Keratinocyte (primary cell): ENCODE measurements at places on chromosomes 11 and 22.

- no peak for DNase-seq
Measured at GRCh38 chr11:96412761-96413381, 23.1 kb downstream of the JRKL start.

- DNase-seq = no peak
Measured at GRCh38 chr11:121486054-121486453, 33.3 kb upstream of the SORL1-AS1 start.

DNA sequence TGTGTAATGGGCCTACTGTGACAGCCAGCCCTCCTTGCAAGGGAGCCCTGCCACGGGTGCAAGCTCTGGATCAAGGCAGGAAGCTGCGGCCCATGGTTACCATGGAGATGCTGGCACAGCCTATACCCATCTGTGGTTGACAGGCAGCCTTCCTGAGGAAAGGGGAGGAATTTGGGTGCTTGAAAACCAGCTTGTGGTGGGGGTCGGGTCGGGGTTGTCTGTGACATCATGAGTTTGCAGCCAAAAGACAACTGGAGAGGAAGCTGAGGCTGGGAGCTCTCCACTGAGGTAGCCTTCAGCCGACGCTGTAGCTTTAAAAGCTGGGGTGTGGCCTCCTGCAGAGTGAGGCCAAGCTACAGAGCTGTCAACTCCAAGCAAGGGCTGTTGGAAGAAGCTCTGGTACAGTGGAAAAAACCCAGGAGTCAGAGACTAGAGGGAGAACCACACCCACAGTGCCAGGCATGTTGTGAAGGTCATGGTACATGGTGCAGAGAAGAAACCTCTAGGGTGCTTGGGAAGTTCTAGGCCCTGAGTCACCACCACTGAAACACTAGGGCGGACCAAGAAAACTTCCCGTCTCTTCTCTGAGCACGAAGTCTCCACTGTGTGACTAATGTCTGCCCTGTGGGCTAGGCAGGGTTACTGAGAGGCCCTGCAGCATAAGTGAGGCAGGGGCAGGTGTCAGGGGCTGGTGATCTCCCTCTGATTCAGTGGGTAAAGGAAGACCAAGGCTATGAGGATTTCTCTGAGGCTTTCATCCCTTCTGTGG is 10.8 kb upstream of the LDHA start:
- DNase-seq = peak; percentile 99

DNA sequence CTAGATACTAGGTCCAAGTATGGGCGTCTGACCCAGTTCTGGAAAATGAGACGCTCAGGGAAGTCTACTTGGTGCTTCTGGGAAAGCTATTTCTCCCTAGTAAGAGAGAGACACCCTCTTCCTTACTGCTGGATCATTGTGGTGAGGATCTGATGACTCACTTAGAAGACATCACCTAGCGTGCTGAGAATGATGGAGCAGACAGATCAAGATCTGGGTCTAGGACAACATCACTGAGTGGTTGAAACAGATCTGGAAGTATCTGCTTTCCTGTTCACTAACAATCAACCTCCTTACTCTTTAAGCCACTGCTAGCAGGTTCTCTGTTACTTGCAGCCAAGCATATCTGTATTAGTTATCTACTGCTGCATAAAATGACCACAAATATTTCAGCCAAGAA is 38.3 kb upstream of the HMGXB4 start:
- peak; percentile 38 for DNase-seq

GRCh38 chr11:31089117-31089516 is 280.4 kb downstream of the DCDC1 start:
- no peak for DNase-seq

GRCh38 chr11:27603376-27603990 is 96.8 kb downstream of the BDNF start:
- no peak for DNase-seq
